ENCODE measurements at places on chromosomes 4 and X.

DNA sequence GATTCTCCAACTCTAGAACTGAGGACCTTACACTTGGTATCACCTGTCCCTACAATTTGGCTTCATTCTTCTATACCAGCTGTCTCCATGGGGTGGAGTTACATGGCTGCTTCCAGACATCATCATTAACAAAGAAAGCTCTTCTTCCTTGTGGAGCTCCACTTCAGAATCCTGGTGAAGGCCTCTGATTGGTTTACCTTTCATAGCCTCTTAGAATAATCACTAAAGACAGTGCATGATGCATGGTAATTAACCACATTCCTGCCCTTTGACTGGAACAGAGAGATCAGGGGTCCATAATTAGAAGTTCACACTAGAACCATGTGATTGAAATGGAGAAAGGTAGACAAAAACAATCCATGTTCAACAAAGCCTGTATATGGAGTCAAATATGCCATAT is 112.6 kb upstream of the ZNF827 start:
- DNase-seq = no peak

GRCh38 chr4:107083-107443 is 17.2 kb upstream of the ZNF718 start:
- DNase-seq = no peak

DNA sequence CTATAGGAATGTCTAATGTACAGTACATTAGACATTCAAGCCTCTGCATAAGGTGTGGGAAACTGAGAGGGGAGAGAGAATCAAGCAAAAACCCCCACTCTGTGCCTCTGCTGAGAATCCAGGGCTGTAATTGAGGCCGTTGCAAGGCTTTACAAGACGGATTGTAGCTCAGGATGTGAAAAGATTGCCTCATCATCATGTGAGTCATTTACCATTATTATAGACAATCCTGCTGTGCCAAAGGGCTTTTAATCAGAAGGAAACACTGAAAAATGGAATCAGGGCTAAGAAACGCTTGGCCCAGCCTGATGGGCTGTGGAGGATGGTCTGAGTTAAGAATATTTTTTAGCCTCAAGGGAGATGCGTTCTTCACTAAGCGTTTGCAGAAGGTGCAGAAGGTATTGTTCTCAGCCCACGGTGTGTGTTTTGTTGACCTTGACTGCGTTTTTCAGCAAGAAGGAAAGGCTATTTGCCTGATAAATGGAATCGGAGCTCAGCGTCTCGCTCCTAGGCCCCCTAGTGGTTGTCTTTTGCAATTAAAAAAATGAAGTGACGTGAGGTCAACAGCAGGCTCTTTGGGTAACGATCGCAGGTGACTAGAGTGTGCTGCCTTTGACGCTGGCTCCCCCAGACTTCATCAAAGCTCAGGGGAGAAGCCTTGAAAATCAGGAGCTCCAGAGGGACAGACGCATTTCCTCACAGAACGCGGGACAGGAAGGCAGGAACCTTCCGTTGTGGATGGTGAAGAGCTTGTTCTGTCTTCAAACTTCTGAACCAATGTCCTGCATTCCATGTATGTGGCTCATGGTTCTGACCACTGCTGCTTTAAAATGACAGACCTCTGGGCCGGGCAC is 18.1 kb upstream of the CHRNA9 start:
- DNase-seq = peak; percentile 74

DNA sequence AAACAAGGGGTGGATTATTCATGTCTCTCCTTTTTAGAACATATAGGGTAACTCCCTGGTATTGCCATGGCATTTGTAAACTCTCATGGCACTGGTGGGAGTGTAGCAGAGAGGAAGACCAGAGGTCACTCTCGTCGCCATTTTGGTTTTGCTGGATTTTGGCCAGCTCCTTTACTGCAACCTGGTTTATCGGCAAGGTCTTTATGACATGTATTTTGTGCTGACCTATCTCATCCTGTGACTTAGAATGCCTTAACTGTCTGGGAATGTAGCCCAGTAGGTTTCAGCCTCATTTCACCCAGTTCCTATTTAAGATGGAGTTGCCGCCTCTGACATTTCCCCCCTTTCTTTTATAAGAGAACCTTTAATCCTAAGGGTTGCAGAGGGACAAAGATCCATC is 45.8 kb downstream of the MGST2 start:
- no peak for DNase-seq

DNA sequence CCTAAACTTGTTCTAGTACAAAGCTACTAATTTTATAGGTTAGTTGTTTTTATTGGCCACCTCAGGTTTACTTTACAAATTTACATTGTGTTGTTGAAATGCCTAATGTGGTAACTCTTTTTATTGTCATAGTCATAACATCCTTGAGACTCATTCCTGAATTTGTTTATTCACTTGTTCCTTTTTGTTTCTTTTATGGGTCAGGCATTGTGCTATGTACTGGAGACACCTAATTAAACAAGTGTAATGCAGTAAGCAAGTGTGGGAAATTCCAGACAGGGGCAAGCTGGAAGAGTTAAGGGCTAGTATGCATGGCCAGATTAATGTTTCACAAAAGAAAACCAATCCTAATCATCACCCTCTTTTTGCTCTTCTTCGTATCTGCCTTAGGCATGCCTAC is 30.5 kb upstream of the TTC29 start:
- DNase-seq = no peak

GRCh38 chrX:65633826-65634225 is 33.6 kb upstream of the MSN start:
- DNase-seq = no peak

GRCh38 chrX:46754036-46754435 is 4.9 kb downstream of the SLC9A7 start:
- DNase-seq = no peak

- peak; percentile 30 for DNase-seq
Measured at GRCh38 chrX:135112096-135112729, 8.1 kb downstream of the ETDB start.
